Muscle of arm (tissue), 14 donors: ENCODE measurements at places on chromosomes 4 and X. TPM values are rescaled to one million over a fixed set of nuclear protein-coding genes. Genes with fewer than 3 reads are reported as not detected.

GRCh38 chr4:119692001-119692400 lies 63.4 kb upstream of the PDE5A start:
- DNase-seq, result no peak

The MAD2L1 gene
- 25.4 TPM for polyA plus RNA-seq

The PABPC5 gene
- not detected for polyA plus RNA-seq

- no peak for DNase-seq
Measured at GRCh38 chr4:188132232-188132631, 7.0 kb upstream of the TRIML1 start.

The SRPX gene
- 39.8 TPM for polyA plus RNA-seq

The LRCH2 gene
- 5.5 TPM for polyA plus RNA-seq

DNA sequence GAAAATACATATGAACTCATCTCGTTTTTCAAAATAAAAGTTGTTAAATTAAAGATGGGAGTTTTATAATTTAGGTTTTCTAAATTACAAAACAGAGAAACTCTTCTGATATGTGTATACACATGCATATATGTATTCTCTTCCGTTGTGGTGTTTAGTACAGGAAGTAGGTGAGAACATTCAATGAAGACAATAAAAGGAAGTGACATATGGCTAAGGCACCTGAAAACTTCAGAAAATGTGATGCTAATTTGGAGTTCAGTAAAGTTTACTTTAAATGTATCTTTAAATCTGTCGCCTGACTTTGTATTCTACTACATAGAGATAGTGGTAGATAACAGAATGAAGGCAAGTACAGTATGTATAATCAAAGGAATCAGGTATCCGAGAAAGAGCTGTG lies 33.5 kb upstream of the ITM2A start:
- DNase-seq, result no peak

DNA sequence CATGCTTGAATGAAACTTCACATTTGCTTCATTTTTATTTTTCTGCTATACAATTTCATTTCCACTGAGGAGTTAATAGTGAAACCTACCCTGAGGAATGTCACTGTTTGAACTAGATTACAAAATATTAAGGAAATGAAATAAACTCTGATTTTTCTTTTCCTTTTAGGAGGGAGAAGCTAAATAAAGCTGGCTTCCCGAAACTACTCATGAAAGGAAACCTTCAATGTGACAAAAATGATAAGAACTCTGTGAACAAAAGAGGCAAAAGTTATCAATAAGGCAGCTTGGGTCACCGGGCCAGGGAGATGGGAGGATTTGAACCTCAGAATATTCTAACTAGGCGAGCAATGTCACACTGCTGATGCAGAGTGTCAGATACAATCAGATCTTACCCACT lies 185.2 kb downstream of the APBB2 start:
- no peak for DNase-seq

The CT45A5 gene
- polyA plus RNA-seq, result not detected

The SLC49A3 gene
- 12.9 TPM for polyA plus RNA-seq

DNA sequence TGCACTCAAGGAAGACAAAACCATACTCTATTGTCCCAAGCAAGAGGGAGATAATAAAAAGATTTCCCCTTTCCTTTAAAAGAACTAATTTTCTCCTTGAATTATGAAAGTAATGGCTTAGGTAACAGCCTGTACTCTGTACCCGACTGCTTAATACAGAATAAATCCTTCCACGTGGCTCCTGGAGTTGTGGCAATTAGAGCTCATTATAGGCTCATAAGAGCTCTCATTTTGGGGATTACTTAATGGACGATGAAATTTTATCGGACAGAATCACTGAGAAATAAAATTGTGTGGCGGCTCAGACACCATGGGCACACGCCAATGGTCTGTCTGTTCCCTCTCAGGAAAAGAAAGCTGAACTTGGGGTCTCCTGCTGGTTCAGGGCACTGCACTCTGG lies 2.8 kb upstream of the GSX2 start:
- no peak for DNase-seq

DNA sequence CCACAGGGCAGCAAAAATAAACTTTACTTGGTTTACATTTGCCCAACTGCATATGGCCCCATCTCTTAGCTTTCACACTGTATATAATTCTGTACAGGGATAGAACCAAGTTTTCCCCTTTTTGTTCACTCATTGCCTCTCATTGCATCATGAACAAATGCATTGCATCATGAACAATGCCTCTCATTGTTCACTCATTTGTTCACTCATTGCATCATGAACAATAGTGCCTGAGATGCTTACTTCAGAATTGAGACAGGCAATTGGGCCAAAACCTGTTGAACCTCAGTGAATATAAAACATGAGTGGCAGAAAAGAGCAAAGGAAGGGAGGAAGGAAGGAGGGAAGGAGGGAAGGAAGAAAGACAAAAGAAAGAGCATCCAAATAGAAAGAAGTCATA lies 98.2 kb downstream of the SOWAHB start:
- no peak for DNase-seq

- no peak for DNase-seq
Measured at GRCh38 chr4:101187841-101188240, 159.5 kb downstream of the PPP3CA start.

The TMEM35A gene
- polyA plus RNA-seq, result 2.9 TPM

DNA sequence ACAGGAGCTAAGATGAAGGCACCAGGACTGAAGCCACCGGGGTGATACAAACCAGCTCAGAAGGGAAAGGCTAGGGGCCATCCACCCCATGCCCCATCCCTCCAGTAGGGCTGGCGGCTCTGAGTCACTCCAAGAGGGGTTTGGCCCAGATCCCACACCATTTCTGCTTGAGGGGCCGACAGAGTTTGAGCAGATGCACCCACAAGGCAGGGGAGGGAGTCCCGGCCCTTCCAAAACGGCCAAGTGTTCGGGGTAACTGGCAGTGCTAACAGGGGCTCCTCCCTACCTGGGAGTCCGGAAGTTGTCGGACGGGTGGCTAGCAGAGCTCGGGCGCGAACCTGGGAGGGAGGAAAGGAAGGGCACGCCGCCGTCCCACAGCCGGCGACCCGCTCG lies 412 bp downstream of the SLC10A3 start:
- no peak for DNase-seq

DNA sequence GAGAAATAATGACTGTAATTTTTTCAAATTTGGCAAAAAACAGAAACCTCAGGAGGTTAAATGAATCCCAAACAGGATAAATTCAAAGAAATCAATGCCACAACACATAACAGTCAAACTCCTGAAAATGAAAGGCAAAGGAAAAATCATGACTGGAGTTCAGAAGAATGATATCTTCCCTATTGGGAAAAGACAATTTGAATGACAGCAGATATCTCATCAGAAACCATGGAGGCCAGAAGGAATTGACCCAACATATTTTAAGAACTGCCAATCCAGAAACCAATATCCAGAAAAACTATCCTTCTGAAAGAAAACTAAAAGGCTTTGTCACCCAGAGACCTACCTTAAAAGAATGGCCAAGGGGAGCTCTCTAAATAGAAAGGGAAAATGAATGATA lies 40.1 kb upstream of the MAMLD1 start:
- DNase-seq, result no peak

The TECRL gene
- polyA plus RNA-seq, result 48.7 TPM

DNA sequence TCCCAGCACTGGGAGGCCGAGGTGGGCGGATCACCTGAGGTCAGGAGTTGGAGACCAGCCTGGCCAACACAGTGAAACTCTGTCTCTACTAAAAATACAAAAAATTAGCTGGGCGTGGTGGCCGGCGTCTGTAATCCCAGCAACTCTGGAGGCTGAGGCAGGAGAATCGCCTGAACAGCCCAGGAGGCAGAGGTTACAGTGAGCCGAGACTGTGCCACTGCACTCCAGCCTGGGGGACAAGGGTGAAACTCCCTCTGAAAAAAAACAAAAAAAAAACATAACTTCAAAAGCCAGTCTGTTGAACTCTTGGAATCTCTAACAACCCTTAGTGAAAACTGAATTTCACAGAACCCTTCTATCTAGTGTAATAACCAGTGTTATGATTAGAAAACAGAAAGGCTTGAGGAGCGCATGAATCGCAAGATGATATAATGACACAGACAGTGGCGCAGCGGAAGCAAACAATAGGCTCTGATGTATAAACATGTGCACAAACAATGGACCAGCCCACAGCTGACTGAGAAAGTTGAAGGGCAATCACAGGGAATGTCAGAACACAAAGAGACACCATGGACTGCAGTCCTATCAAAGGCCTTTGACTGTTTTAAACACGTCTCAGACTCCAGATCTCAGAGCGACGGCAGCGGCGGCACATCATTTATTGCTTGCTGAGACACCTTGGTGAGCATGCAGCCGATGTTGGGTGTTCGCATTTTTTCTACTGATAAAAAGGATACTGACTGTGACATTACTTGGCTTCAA lies 81.6 kb downstream of the NSUN7 start:
- no peak for DNase-seq

The SSX1 gene
- polyA plus RNA-seq, result not detected

DNA sequence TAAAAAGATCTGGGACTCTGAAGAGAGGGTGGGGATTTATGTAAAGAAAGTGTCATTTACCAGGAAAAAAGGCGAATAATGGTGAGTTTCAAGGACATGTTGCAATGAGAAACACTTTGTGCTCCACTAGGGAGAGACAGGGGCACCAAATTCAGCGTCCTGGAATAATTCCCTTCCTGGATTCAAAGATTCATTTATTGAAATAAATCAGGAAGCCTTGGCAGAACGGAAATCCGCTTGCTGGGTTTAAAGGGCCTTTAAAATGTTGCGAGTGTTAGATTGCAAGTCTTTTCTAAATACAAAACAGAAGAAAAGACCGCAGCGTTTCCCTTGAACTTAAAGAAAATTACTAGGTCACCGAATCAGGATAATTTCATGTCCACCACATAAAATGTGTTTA lies 3.8 kb upstream of the ZIC3 start:
- no peak for DNase-seq

DNA sequence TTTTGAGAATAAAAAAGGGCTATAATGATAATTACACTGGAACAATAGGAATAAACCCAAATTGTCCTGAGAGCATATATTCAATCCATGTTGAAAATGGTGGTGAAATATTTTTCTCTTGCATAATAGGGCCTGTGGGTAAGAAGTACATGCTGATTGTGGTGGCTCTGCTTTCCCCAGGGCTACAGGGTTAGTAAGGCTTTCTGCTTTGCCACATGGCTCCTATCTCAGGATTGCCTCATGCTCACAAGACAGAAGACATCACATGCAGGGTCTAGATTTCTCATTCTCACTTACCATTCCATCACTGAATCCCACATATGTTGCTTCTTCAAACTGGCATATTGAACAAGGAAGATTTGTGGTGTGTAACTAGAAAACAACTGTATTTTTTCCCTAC lies 12.4 kb upstream of the VEGFC start:
- no peak for DNase-seq

- DNase-seq, result no peak
Measured at GRCh38 chr4:71307729-71308128, 31.1 kb upstream of the SLC4A4 start.

- no peak for DNase-seq
Measured at GRCh38 chr4:174047363-174047762, 236.1 kb downstream of the FBXO8 start.

- no peak for DNase-seq
Measured at GRCh38 chr4:56320293-56320692, 67.0 kb downstream of the AASDH start.

DNA sequence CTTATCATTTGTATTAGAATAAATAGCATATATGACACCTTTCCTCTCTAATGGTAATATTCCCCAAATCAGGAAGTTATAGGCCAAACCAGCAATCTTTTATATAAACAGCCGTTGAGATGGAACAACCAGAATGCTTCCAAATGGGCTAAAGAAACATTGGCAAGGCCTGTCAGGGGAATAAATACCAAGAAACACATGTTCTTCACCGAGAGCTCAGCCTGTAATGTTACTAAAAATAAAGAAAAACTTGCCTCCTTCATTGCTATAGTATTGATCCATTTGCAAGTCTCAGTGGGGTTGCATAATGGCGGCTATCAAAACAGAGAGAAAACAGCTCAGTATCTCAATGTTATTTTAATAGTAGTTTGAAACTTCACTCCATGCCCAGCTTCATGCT lies 104.9 kb downstream of the FAM13A start:
- DNase-seq, result no peak

- DNase-seq, result no peak
Measured at GRCh38 chr4:15343000-15343399, 84.8 kb upstream of the C1QTNF7 start.

GRCh38 chrX:124820738-124821137 lies 474.4 kb downstream of the SH2D1A start:
- DNase-seq, result no peak

The VCX3A gene
- not detected for polyA plus RNA-seq

The UGT2A1 gene
- polyA plus RNA-seq, result not detected

- peak; percentile 37 for DNase-seq
Measured at GRCh38 chr4:147928400-147928799, 196.5 kb downstream of the ARHGAP10 start.

DNA sequence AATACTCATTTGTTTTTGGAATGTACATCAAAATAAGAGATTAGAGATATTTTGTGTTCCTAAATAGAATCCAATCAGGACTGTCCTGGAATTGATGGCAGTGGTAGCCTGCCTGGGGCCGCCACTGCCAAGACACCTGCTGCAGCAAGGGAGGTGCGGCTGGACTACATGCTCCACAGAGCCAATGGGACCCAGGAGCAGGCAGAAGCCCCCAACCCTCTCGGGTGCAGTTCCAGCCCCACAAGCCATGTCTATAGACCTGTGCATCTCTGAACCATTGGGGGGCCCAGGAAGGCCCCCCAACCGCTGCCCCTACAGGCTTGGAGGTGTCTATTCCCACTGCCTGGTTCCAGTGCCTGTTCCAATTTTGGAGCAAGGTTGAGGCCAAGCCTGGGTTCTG lies 1524.3 kb downstream of the PCDH18 start:
- no peak for DNase-seq

DNA sequence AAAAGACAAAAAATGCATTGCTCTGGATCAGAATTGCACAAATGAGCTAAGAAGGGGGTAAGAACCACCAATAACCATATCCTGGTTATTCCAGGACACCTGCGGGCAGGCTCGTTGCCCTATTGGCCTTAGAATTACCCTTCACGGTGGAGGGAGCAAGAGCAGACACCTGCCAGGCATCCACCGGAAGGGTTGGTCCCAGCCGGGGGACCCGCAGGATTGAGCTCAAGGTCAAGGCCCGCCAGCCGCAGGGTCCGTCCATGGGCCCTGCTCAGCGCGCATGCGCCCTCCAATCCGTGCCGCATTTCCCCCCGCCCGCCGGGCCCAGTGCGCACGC lies 575 bp downstream of the SLC25A6 start:
- peak; percentile 95 for DNase-seq

- DNase-seq, result peak; percentile 22
Measured at GRCh38 chr4:68905939-68906779, 45.4 kb downstream of the UGT2A3 start.

- DNase-seq, result no peak
Measured at GRCh38 chrX:64195862-64196261, 9.6 kb downstream of the AMER1 start.

- DNase-seq, result no peak
Measured at GRCh38 chr4:48738856-48739255, 41.2 kb downstream of the FRYL start.
